ENCODE measurements at places on chromosomes 16 and 17.
A peak's percentile ranks its signal among the peaks of the same experiment; 100 is the strongest.

- DNase-seq: no peak
Measured at GRCh38 chr16:10791048-10791447, 27.5 kb downstream of the TVP23A start.

DNA sequence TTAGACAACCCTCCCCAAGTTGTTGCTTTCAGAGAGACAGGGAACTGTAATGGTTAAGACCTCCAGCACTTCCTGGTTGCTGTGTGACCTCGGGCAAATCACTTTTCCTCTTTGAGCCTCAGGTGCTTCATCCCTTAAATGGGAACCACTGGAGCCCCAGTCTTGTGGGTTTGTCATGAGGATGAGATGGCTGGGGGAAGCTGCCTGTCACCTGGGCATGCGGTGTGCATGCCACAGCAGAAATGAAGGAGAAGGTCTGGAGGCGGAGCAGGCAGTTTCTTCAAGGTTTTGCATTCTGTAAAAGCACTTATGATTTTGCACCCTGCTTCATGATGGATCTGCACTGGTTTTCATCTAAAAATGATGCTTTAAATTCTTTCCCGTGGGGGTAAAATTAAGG is 22.1 kb downstream of the NAGPA start:
- no peak for DNase-seq

DNA sequence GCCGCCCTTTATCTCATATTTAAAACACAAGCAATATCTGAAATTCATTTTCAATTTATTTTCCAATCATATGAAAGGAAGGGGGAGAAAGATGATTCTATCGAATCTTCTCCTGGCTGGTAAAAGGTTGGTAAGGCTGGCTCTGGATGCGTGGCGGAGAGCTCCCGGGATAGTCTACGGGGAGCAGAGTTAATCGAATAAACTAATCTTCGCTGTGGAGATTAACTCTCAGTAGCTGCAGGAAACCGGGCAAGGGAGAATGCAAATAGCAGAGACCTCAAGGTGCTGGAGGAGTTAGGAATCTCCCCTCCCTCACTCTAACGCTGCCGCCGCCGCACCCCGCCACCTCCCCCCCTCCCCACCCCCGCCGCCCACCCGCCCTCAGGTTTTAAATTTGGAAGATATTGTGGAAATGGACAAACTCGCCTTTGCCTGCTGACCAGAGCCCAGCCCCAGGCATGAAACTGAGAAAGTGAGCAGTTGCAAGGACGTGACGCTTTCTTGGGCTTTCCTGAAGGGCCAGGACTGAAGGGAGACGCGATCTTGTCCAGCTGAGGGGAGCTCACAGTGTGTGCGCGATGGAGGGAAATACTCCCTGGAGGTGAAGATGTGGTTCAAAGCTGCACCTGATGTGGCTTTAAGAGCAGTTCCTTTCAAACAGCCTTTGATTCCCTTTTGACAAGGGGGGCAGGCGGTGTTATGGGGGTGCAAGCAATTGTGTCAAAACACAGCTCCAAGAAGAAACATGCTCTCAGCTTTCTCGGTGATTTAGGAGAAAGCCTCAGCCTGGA is 308.2 kb upstream of the IRX3 start:
- DNase-seq: no peak

GRCh38 chr16:73040136-73040535 is 7.8 kb downstream of the ZFHX3 start:
- DNase-seq: no peak

GRCh38 chr17:39131616-39132015 is 19.8 kb downstream of the PLXDC1 start:
- DNase-seq: no peak

- DNase-seq: no peak
Measured at GRCh38 chr17:46097497-46097896, 95.7 kb downstream of the KANSL1 start.

GRCh38 chr17:6134721-6135120 is 64.5 kb downstream of the WSCD1 start:
- DNase-seq: no peak

DNA sequence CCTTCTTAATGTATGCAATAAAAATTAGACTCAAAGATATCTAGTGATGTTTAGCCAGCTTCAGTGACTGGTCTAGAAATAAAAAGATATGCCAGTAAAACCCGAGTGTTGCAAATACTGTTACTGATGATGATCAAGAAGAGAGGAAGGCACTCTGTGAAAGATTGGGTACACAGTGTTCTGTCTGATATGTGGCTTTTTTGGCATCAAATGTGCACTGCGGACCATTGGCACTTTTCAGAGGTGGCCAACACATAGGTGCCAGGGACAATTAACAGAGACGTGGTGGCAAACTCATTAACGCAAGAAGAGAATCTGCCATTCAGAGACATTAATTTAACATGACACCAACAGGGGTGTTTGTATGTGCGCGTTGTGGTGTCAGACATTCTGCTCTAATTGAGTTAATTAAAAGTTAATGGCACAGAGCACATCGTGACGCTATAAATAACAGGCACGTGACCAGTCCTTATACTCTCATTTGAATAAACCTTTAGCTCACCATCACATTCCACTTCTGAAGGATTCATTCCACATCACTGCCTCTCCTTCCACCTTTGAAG is 549.3 kb upstream of the HSBP1 start:
- no peak for DNase-seq

- no peak for DNase-seq
Measured at GRCh38 chr17:65515959-65516948, 45.2 kb downstream of the AXIN2 start.

- DNase-seq: peak; percentile 26
Measured at GRCh38 chr17:48100591-48101011, 677 bp downstream of the CBX1 start.

- DNase-seq: no peak
Measured at GRCh38 chr16:57127037-57127763, 34.8 kb downstream of the CPNE2 start.

DNA sequence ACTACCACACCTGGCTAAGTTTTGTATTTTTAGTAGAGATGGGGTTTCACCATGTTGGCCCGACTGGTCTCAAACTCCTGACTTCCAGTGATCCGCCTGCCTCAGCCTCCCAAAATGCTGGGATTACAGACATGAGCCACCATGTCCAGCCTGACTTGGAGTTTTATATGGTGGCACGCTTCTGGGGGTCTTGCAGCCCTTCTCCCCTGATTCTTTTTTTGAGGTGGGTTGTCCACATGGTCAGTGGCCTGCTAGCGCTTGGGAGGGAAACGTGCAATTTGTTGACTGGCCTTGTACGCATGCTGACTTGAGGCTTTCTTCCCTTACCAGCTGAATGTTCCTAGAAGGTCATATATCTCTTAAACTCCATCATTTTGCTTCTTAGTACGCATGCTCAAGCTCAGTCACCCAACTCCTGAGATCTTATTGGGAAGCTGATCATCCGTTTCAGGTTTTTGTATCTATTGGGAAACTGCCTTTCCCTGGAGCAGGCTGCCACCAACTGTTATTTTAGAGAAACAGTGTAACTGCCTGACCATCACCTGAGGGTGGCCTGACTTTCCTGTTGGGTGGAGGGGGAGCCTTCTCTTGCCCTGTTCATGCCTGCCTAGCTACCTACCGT is 13.7 kb upstream of the LDHD start:
- no peak for DNase-seq

GRCh38 chr16:31177136-31177535 is 2.8 kb upstream of the FUS start:
- DNase-seq: no peak

GRCh38 chr16:51881731-51882130 is 665.2 kb downstream of the TOX3 start:
- no peak for DNase-seq

GRCh38 chr17:27282054-27282551 is 11.8 kb upstream of the WSB1 start:
- no peak for DNase-seq

GRCh38 chr16:22397464-22397863 is 23.0 kb upstream of the CDR2 start:
- DNase-seq: no peak

- DNase-seq: no peak
Measured at GRCh38 chr17:73455050-73455687, 143.4 kb upstream of the CDC42EP4 start.

Data from SK-N-MC (cell line).